ENCODE measurements at places on chromosomes 1 and 21.

DNA sequence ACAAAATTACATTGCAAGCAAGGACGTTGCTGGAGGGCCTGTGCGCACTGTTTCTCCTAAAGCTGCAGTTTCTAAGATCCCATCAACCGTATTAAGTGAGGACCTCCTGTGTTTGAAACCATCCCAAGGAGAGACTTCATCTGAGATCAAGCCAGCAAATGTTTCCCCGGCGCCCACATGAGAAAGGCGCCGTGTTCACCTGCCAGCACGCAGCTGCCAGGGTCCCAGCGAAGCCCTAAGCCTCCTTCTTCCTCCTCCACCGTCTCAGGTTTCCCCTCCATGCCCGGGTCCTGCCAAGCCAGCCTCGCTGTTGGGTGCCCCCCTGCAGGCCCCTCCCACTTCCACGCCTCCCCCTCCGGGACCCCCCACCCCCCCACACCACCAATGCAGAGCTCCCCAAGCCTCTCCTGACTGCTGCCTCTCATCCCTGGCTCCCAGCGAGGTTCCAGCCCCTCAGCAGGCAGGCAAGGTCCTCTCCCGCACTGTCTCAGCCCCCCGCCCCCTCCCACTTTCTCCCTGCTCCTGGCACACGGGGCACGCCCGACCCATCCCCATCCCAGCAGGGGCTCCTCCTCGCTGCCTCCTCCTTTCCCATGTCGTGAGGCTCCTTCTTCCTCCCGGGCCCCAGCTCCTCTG is 8.6 kb upstream of the TFF1 start:
- no peak for DNase-seq

DNA sequence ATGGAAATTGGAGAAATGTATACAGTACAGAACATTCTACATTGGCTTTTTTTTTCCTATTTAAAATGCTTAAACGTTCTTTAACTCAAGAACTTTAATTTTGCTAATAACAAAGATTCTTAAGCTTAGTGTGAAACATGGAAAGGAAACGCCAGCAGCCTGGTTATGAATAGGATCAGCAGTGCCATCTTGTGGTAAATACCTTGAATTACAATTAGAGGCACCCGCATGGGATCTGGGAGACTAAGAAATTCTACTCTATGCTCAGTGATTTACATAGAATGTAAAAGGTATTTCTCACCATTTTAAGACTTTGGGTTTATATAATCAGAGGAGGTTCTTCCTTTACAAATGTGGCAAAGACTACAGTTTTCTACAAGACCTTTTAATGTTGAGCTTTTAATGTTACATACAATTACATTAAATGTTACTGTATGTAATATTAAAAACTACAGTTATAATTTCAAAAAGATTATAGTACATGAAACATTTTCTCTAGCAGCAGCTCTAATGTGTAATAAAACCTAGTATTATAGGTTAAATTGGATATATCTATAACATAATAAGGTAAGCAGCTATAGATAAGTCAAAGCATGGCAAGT is 32.1 kb upstream of the APOBEC4 start:
- DNase-seq, result no peak

- no peak for DNase-seq
Measured at GRCh38 chr21:43613755-43614638, 45.3 kb downstream of the HSF2BP start.

DNA sequence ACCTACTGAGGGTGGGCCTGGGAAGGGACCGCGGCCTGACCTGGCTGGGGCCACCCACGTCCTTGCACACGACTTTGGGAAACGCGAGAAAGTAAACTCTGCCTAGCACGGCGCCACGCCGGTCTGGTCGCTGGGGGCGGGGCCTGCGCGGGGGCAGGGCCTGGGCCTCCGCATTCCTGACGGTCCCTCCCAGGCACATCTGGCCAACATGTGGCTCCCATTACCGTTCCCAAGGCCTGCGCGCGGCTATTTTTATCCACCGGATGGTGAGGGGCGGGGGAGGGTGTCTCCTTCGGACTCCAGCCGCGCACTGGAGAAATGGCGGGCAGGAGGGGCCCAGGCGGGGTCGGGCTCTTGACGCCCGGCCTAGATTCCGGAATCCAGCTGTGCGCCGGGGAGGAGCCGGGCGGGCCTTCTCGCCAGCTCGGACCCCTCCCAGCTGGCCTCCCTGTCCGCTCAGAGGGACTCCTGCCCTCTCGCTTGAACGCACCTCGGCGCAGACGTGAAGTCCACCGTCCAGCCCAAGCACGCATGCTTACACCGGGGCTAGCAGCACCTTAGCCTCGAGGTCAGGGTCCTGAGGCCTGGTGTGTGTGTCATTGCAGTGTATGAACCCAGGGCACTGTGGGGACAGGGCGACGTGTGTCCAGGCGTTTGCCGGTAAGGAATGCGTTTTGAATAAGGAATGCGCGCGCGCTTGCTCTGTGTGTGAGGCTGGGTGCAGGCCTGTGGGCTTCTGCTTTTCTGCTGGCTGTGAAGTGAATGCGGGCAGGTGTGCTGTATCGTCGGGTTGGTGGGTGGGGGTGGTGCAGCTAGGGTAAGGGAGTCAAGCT is 2.1 kb downstream of the EVA1B start:
- no peak for DNase-seq

- no peak for DNase-seq
Measured at GRCh38 chr1:62282909-62283755, 36.1 kb downstream of the KANK4 start.

DNA sequence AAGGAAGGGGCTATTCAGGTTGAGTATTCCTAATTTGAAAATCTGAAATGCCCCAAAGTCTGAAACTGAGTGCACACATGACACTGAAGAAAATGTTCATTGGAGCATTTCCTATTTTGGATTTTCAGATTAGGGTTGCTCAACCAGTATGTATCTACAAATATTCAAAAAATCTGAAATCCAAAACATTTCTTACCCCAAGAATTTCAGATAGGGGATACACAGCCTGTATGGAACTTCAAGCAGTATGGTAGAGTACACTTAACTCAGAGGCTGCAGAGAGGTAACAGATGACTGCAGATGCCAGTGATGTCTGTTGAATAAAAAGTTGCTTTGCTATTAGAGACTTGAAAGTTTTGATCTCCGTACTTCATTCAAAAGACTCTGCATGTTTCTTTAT is 19.0 kb downstream of the YTHDF2 start:
- DNase-seq, result no peak

GRCh38 chr1:9733160-9733789 is 81.7 kb downstream of the PIK3CD start:
- no peak for DNase-seq

- DNase-seq, result no peak
Measured at GRCh38 chr1:232554409-232554808, 75.5 kb downstream of the SIPA1L2 start.

Data from stimulated activated CD4-positive, alpha-beta T cell treated with anti-CD3 and anti-CD28 coated beads, TNF-alpha, amount 100 ng/mL, for 1 hour (primary cell).